ENCODE measurements at places on chromosomes 13 and 19. TPM values are rescaled to one million over a fixed set of nuclear protein-coding genes. Genes with fewer than 3 reads are reported as not detected.

KLK14 gene
- polyA plus RNA-seq = 0.22 TPM

ZNF808 gene
- 20.9 TPM for polyA plus RNA-seq

SLITRK1 gene
- polyA plus RNA-seq = 0.17 TPM

MCF2L gene
- 46.9 TPM for polyA plus RNA-seq

C19orf85 gene
- not detected for polyA plus RNA-seq

HIPK4 gene
- 0.14 TPM for polyA plus RNA-seq

PROZ gene
- 2.4 TPM for polyA plus RNA-seq

IL4I1 gene
- polyA plus RNA-seq = 3.2 TPM

CEACAM1 gene
- polyA plus RNA-seq = 13.4 TPM

GFY gene
- not detected for polyA plus RNA-seq

APOC4 gene
- not detected for polyA plus RNA-seq

ZNF665 gene
- 6.8 TPM for polyA plus RNA-seq

ZNF799 gene
- polyA plus RNA-seq = 7.4 TPM

SLC15A1 gene
- 10.8 TPM for polyA plus RNA-seq

CCDC8 gene
- 71.4 TPM for polyA plus RNA-seq

IFNL1 gene
- not detected for polyA plus RNA-seq

CYP4F2 gene
- 0.53 TPM for polyA plus RNA-seq

ZSCAN22 gene
- polyA plus RNA-seq = 3.8 TPM

NOTCH3 gene
- 111 TPM for polyA plus RNA-seq

CNN1 gene
- polyA plus RNA-seq = 4.5 TPM

PCDH20 gene
- 7.5 TPM for polyA plus RNA-seq

ZNF813 gene
- 6.5 TPM for polyA plus RNA-seq

SPIB gene
- 1.4 TPM for polyA plus RNA-seq

FGF14 gene
- polyA plus RNA-seq = 0.86 TPM

JAK3 gene
- polyA plus RNA-seq = 4.5 TPM

FOXA3 gene
- polyA plus RNA-seq = 0.22 TPM

GPATCH1 gene
- 13.7 TPM for polyA plus RNA-seq

RFPL4AL1 gene
- not detected for polyA plus RNA-seq

CRTC1 gene
- polyA plus RNA-seq = 27.1 TPM

PLK5 gene
- polyA plus RNA-seq = 0.11 TPM

MTIF3 gene
- 69.4 TPM for polyA plus RNA-seq

FCGBP gene
- 9.4 TPM for polyA plus RNA-seq

ACP7 gene
- 0.20 TPM for polyA plus RNA-seq

GJB2 gene
- 4.3 TPM for polyA plus RNA-seq

MVB12A gene
- 49.5 TPM for polyA plus RNA-seq

CACTIN gene
- polyA plus RNA-seq = 17.5 TPM
